ENCODE measurements at places on chromosomes 11 and 22.
A peak's percentile ranks its signal among the peaks of the same experiment; 100 is the strongest.

- no peak for DNase-seq
These were observed 9.0 kb upstream of the APOBEC3A start for GRCh38 chr22:38948181-38948940.

GRCh38 chr11:70203751-70204465, 812 bp downstream of the FADD start:
- no peak for DNase-seq

DNA sequence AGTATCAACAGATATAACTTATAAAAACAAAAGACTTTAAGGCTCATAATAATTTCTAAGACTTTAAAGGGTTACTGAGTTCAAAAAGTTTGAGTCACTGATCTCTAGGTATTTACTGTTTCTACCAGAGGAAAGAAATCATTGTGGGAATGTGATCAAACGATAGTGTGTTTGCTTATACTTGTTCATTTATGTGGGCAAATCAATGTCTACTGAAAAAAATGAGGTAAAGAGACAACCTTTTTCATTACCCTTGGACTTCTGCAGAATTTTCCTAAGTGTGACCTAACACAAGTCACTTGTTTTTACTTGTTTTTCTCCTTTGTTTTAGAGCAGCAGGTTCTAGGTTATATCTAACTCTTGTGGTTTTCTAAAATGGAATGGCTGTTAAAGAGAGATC, 65.4 kb downstream of the PRR5L start:
- no peak for DNase-seq

DNA sequence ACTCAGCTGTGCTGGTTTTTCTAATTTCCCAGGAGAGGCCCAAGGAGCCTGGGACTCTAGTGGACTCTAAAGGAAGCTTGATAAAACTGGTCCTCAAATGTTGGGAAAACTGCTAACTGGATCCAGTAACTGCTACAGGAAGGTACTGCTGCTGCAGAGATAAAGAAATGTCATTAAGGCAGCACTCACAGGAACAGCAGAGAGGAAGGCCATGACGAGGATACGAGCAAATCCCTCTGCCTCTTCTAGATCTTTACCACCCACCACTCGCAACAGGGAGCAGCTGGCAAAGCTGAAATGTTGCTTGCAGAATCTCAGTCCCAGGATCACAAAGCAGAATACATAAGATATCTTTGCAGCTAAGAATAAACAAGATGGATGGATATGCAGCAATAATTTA, 23.5 kb downstream of the TTC28 start:
- no peak for DNase-seq

GRCh38 chr11:61702701-61703312, 22.6 kb downstream of the DAGLA start:
- no peak for DNase-seq

GRCh38 chr22:36227396-36227795, 11.9 kb downstream of the APOL2 start:
- DNase-seq = no peak

DNA sequence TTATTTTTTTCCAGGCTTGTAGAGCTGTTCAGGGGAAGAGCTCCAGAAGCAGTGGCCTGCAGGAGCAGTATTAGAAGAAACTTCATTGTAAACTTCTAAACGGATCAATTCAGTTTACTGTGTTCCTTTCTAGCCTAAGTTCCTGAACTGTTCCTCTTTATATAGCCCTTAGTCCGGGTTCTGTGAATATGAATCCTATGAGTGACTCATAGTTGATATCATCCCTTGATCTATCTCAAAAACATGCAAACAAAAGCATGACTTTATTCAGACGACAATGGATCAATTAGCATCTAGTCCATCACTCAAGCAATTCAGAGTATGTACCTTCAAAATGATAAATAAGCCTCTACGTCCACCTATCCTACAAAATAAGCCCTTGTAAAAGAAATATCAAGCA, at the start of gene MMP12:
Gene MMP12, minus strand, starts transcription at position 131 of the 400 bp plus-strand sequence. Its CDS starts 45 bp downstream, at position 86.
- no peak for DNase-seq

DNA sequence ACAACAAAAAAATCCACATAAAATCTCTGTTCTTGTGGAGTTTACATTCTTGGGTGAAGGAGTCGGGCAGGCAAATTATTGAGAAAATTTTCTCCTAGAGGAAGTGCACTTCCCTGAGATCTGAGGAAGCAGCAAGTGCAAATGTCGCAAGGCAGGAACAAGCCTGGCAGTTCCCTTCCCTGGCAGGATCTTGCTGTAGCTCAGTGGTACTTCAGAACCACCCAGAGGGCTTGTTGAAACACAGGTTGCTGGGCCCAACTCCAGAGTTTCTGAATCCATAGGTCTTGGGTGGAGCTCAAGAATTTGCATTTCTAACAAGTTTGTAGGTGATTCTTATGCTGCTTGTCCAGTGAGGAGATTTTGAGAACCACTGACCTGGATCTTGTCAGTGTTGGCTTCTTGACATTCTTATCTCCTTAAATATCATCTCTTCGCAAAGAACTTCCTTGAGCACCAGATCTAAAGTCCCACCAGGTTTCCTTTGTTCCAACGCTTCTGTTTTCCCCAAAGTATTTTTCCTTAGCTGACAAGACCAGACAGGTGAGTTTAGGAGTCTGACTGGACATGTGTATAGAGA, 9.6 kb downstream of the QSER1 start:
- DNase-seq = no peak

DNA sequence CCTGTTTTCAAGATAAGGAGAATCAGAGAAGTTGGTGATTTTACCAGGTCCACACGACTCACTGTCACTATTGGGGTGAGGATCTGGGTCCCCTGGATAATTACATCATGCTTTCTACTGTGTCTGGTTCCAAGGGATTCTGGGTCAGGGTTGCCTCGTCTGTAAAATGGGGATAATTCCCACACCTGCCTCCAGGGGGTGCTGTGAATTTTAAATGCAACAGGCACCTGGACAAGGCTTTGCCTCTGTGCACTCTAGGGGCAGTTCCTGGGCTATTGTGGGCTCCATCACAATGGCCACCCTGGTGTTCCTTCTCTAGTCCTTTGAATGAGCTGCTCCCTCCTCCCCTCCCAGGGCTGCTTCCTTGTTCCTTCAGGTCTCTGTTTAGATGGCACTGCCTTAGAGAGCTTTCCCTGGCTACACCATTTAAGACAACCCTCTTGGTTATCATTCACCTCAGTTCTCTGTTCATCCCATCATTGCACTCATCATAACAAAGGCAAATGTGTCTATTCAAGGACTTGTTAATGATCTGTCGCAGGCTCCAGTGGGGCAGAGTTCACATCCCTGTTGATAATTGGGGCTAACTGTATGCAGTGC, 178.6 kb downstream of the MIAT start:
- peak; percentile 52 for DNase-seq

DNA sequence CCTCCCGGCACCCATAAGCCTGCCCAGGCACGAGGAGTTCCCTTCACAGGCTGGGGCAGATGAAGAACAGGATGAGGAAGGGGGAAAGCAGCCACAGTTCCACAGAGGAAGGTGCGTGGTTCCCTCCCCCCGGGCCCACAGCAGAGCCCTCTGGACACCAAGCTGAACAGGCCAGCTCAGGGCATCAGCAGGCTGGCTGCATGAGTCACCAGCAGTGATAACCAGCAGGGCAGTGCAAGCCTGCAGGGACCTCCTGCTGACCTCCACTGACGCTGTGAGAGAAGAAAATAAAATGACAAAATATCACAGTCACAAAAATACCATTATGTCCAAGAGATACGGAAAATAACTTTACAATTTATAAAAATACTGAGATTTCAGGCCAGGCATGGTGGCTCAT, 11.5 kb downstream of the RTL6 start:
- no peak for DNase-seq

DNA sequence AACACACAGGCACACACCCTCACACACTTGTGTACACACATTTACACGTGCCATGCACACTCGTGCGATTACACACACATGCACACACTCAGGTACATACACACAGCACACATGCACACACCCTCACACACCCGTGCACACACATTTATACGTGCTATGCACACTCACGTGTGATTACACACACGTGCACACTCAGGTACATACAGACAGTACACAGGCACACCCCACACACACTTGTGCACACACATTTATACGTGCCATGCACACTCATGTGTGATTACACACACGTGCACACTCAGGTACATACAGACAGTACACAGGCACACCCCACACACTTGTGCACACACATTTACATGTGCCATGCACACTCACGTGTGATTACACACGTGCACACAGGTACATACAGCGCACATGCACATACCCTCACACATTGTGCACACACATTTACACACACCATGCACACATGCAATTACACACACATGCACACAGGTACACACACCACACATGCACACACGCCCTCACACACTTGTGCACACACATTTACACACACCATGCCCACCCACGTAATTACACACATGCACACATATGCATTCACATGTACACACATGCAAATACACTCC, 4.6 kb downstream of the IFITM10 start:
- DNase-seq = no peak

GRCh38 chr22:37449331-37450001, 22.2 kb upstream of the ELFN2 start:
- DNase-seq = no peak

- DNase-seq = no peak
These were observed 13.4 kb downstream of the CPT1A start for GRCh38 chr11:68828155-68828931.
